CD4-positive, alpha-beta T cell treated with Interleukin-2 at 100 ng/mL for 4 hours (primary cell): ENCODE measurements at places on chromosomes 4 and X.

GRCh38 chr4:73620115-73620792, at the start of gene RASSF6:
TSS of gene RASSF6 (minus strand) at chr4:73620436. CDS start at chr4:73611795, 8,641 bp downstream.
- no peak for DNase-seq

DNA sequence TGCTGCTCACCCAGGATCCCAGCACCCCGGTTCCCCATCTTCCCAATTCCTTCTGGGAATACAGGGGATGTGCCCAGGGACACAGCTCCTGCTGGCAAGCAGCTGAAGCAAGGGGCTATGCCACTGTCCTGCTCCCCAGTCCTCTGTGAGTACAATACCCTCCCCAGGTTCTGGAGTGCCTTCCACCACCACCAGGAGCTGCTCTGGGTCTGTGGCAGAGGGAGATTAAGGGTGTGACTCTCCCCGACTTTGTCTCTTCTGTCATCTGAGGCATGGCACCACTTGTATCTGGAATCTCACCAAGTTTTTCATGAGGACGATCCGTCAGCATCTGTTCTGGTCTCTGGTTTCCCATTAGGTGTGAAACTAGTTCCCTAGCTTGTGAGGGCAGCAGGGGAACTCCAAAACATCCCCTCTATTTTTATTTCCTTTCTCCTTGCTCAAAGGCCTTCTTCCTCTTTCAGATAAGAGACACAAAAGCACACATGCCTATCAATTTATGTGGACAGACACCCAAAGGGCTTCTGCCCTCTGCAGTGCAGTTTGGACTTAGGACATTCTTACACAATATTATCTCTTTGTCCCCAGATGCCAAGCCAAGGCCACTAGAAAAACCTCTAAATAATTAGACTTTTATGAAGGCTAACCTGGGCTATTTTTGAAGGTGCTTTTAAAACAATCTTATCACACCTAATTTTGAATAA, 26.8 kb downstream of the MGST2 start:
- no peak for DNase-seq

DNA sequence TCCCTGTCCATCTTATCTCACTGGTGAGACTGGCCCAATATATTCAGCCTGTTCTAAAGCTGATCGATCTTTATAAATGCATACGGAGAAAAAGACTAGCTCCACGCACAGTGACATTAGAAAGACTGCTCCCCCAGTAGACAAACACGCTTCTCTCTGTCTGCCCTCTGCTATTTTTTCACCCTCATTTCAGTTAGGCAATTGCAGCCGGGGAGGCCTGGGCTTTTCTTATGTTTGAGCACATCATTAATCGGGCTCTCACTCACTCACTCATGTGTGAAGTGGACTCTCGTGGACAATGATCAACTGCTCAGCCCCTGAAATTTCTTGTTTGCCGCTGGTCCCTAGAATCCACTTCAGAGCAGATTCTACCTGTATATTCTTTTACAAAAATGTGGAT, 824.7 kb upstream of the TENM3 start:
- DNase-seq = no peak

DNA sequence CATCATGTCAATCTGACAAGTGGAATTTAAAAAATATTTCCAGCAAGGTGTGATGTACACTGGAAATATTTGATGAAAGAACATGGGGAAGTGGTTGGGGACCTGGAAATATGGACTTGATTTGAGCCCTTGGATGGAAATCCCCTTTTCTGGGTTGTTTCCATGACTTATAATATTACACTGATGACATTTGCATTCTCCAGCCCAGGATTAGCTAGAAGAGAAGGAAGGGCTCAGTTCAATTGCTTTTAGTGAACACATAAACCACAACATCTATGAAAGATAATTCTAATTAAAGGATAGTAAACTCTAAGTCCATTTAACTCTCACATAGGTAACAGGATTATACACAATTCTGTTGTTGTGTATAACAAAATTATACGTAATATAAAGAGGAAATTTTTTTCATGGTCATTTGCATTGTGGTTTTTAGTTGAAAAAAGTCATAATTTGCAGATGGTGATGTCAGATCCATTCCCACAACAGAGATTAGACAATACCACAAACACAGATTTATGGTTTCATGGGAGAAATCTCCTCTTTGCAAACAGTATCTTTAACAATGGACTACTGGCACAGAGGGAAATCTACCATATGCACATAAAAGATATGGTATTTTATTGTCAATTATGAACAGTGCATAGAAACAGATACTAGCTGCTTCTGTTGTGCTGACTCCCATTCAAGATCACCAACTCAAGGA, 126.5 kb downstream of the DKK2 start:
- no peak for DNase-seq

GRCh38 chr4:110609044-110609750, 13.7 kb downstream of the PITX2 start:
- DNase-seq = no peak

GRCh38 chr4:1234811-1235292, 14.1 kb downstream of the CTBP1 start:
- no peak for DNase-seq

- no peak for DNase-seq
Measured at GRCh38 chrX:41314204-41314603, 19.8 kb upstream of the DDX3X start.

- no peak for DNase-seq
Measured at GRCh38 chrX:139750390-139750789, 42.4 kb upstream of the MCF2 start.

- DNase-seq = no peak
Measured at GRCh38 chr4:160184884-160185283, 1082.0 kb downstream of the RAPGEF2 start.

GRCh38 chr4:137861682-137862081, 329.4 kb upstream of the PCDH18 start:
- DNase-seq = no peak

GRCh38 chr4:26987191-26987590, 126.5 kb downstream of the STIM2 start:
- DNase-seq = no peak

GRCh38 chrX:17053502-17053901, 107.0 kb downstream of the REPS2 start:
- DNase-seq = no peak

DNA sequence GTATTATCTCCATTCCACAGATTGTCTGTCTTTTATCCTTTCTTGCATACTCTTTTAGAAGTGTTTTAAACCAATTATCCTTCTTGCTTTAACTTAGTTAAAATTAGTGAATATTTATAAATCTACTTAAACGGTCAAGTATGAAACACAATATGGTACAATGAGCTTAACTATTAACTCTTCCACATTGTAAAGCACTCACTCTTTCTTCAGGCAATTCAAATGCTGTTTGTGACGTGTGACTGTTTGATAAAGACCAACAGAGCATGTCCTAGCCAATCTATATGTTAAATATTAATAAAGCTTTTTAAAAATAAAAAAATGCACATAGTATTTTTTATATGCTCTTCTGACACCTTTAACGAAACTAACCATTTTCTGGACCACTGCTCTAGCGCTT, 192.7 kb downstream of the ARAP2 start:
- DNase-seq = no peak

DNA sequence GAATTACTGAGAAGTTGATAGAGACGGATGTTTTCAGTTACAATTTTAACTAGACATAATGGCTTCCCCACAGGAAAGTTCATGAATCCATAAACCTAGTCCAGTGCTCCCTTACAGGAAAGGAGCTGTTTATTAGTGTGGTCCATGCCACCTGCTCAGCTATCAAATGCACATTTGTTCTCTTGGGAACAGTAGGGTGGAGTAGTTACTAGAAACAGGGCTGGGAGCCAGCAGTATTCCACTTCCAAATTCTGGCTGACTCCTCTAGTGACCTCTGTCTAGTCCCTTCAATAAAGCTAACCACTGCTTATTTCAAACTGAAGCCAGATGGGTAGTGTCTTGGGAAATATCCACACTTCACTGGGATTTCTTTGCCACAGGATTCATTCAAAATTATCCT, 88.4 kb upstream of the TLL1 start:
- no peak for DNase-seq

- DNase-seq = no peak
Measured at GRCh38 chr4:4328840-4329239, 38.8 kb downstream of the ZBTB49 start.
